Skeletal muscle cell (primary cell): ENCODE measurements at places on chromosomes 1 and 21.

- DNase-seq, result no peak
Observed at GRCh38 chr1:156021093-156021428, 310 bp upstream of the SSR2 start.

GRCh38 chr1:95216292-95216990 lies 17.6 kb upstream of the RWDD3 start:
- DNase-seq, result no peak

- DNase-seq, result no peak
Observed at GRCh38 chr1:239635276-239635675, 248.9 kb downstream of the CHRM3 start.

- DNase-seq, result no peak
Observed at GRCh38 chr1:202069662-202070061, 53.1 kb upstream of the GPR37L1 start.

- DNase-seq, result no peak
Observed at GRCh38 chr1:78126506-78126905, 80.7 kb downstream of the GIPC2 start.

DNA sequence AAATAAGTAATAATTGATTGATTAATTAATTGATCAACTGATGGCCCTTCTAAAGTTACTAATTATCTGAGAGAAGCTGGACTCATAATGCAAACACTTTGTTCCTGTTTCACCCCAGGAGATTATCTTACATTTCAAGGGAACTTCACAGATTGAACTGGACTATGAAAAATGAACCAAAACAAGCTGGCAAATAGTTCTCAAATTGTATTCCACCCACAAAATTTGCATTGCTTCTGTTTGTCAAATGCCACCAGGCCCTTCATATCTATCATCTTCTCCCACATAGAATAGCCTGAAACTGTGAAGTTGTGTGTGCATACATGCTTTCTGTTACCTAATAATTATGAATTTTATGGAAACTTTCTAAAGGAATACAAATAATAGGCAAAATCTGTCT lies 104.0 kb downstream of the ZNF281 start:
- DNase-seq, result no peak

- no peak for DNase-seq
Observed at GRCh38 chr1:93344886-93345632, 648 bp upstream of the DR1 start.

DNA sequence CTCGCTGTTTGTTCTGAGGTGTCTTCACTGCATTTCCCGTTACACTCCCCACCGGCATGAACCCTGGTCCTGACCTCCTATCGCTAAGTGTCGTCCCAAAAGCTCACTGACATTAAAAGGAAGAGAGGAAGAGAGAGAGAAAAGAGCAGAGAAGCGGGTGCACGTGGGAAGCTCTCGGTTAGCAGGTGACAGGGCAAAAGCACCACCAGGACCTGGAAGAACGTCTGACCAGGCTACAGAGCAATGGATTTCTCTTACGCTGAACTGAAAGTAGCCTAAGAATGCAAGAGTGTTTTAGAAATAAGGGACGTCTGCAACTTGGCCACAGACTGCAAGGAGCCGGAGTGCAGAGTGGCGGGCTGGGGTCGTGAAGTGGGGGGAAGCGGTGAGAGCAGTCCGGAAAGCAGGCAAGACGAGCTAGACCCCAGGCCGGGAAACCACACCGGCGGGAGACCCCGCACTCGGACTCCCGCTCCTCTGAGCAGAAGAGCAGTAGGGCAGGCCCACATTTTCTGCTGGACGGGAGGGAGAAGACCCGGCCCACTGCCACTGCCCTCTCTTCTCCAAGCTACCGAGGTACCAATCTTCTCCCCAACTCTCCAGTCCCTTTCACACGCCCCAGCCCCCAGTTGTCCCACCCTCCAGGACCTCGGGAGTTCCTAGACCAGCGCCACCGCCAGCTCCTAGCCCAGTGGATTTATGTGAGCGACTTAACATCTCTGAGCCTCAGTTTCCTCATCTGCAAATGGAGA lies 8.3 kb upstream of the MPZL1 start:
- no peak for DNase-seq

DNA sequence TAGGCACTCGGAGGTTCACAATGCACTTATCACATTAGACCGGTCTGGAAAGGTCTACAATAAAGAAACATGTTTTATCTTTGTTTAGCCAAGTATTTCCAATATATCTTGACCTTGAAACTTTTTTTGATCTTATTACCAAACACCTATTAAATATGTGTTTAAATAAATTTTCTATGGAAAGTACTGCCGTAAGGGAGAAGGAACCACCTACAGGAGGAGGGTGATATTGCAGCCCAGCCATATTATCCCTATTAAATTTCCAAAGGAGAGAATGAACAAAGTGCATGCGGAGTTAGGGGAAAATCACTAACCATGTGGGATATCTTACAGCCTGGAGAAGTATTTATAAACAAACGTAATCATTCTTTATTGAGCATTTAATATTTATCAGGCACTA lies 14.5 kb downstream of the BRINP2 start:
- no peak for DNase-seq
